ENCODE measurements at places on chromosomes 7 and 10.

GRCh38 chr7:144761493-144761892 lies 74.4 kb downstream of the TPK1 start:
- H3K27ac ChIP-seq, result no peak overlapping the region
- no peaks in the 10 kb centered on the region for H3K27me3 ChIP-seq
- peaks cover 7% of the 10 kb centered on the region for H3K36me3 ChIP-seq
- H3K4me3 ChIP-seq, result no peak overlapping the region

GRCh38 chr7:150788474-150789269 lies 11.5 kb downstream of the TMEM176B start:
- H3K4me3 ChIP-seq, result no peak overlapping the region
- H3K4me1 ChIP-seq, result no peaks in the 10 kb centered on the region
- H3K27ac ChIP-seq, result no peak overlapping the region

DNA sequence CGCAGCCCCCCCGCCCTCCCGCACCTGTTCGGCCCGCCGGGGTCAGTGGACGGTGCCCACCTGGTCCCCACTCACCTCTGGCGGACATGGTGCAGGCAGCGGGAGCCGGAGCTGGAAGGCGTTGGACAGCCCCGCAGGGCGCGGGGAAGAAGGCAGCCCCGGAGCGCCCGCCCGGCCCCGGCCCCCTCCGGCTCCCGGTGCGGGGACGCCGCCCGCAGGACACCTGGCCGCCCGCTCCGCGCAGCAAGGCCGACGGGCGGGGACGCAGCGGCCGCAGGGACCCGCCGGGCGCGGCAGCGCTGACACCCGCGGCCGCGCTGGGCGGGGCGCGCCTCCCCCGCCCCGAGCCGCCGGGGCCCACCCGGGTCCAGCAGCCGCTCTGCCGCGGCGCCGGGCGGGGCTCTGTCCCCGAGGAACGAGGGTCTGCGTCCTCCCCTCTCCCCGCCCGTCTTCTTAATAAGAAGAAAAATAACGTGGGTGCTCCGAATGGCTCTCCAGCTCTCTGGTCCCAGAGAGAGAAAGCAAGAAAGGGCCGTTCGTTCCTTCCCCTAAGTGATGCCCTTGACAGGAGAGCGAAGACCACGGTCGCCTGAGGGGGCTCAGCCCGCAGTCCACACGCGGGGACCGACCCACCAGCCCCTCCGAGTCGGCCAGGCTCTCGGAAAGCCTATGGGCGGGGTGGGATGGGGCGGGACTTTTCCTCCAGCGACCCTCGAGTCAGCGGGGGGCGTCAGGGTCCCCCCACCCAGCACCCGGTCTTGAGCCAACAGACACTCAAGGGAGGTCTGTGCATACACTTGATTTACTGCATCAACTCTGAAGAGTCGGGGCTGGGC lies 53.4 kb upstream of the FHIP2A start:
- DNase-seq, result no peak
- no peak overlapping the region for H3K27ac ChIP-seq
- peak overlapping the region; percentile 47 for H3K4me3 ChIP-seq
- no peaks in the 10 kb centered on the region for H3K36me3 ChIP-seq
- H3K4me1 ChIP-seq, result peaks cover 8% of the 10 kb centered on the region

- no peaks in the 10 kb centered on the region for H3K27me3 ChIP-seq
- no peak overlapping the region for H3K4me3 ChIP-seq
- H3K36me3 ChIP-seq, result no peaks in the 10 kb centered on the region
- no peak overlapping the region for H3K27ac ChIP-seq
These were observed 46.9 kb upstream of the NPFFR1 start for GRCh38 chr10:70330671-70331070.

DNA sequence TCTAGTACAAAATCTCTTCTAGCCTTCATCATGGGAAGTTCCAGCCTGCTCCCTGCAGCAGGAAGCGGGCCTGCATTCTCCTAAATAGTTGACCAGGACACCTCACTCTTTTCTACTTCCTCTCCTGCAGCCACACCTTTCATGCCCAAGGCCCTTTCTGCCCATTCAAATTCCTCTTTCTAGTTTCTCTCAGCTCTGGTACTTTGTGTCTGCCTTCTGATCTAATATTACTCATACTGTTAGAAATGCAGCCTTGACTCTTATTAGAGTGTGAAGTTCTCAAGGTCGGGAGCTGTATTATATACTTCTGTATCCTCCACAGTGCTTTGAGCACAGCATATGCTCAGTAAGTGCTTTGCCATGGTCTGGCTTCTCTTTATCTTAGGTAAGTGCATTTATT lies 103.1 kb downstream of the PRKCQ start:
- no peak overlapping the region for H3K4me3 ChIP-seq
- peaks cover 35% of the 10 kb centered on the region for H3K4me1 ChIP-seq
- H3K36me3 ChIP-seq, result peaks cover 20% of the 10 kb centered on the region
- no peak overlapping the region for H3K27ac ChIP-seq
- no peaks in the 10 kb centered on the region for H3K27me3 ChIP-seq
- DNase-seq, result no peak

- no peaks in the 10 kb centered on the region for H3K4me1 ChIP-seq
- no peak for DNase-seq
- peaks cover 10% of the 10 kb centered on the region for H3K27me3 ChIP-seq
- no peaks in the 10 kb centered on the region for H3K36me3 ChIP-seq
These were observed 208.4 kb upstream of the AKR1E2 start for GRCh38 chr10:4617589-4617988.

- no peak overlapping the region for H3K27ac ChIP-seq
- H3K27me3 ChIP-seq, result peaks cover 26% of the 10 kb centered on the region
- no peaks in the 10 kb centered on the region for H3K36me3 ChIP-seq
- H3K4me1 ChIP-seq, result peaks cover 14% of the 10 kb centered on the region
These were observed 26.2 kb downstream of the ABLIM1 start for GRCh38 chr10:114631666-114632417.

- H3K27me3 ChIP-seq, result no peaks in the 10 kb centered on the region
- peak; percentile 3 for DNase-seq
- no peak overlapping the region for H3K4me3 ChIP-seq
These were observed 61.4 kb downstream of the ST7 start for GRCh38 chr7:117014673-117015133.

GRCh38 chr10:52194191-52194590 lies 119.9 kb upstream of the DKK1 start:
- no peak for DNase-seq
- no peaks in the 10 kb centered on the region for H3K27me3 ChIP-seq
- no peaks in the 10 kb centered on the region for H3K36me3 ChIP-seq
- H3K27ac ChIP-seq, result no peak overlapping the region
- H3K4me3 ChIP-seq, result no peak overlapping the region

DNA sequence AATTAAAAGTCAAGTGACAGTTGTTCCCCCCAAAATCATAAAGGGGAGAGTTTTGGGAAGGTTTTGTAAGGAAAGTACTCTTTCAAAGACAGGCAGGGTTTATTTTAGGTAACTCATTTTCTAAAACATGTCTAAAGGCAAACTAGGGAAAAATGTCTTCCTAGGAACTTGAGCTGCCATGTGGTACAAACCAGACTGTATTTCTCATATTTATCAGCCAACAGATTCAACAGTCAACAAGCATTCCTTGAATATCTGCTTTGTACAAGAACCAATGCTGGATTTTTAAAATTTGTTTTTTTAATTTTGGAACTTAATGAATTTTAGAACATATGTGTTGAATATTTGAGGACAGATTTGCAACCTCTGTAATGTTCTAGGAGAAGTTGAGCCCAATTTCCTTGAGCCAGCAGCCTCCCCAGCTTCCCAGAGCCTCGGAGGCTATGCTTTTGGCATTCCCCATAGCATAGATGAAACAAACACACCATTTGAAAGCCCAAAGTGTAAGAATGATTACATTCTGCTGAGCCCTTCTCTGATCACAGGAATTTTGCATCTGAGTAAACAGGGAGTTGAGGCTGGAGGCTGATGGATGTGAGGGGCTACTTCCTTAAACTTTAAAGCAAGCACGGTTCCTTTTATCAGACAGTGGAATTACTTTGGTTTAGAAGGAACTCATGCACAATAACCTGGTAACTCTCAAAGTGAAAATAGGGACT lies 345.1 kb downstream of the RNLS start:
- H3K36me3 ChIP-seq, result no peaks in the 10 kb centered on the region
- H3K4me1 ChIP-seq, result peaks cover 4% of the 10 kb centered on the region
- no peak overlapping the region for H3K27ac ChIP-seq
- no peak overlapping the region for H3K4me3 ChIP-seq
- no peak for DNase-seq
